Esophagus squamous epithelium (tissue), 5 donors: ENCODE measurements at places on chromosomes 2 and 18.

DNA sequence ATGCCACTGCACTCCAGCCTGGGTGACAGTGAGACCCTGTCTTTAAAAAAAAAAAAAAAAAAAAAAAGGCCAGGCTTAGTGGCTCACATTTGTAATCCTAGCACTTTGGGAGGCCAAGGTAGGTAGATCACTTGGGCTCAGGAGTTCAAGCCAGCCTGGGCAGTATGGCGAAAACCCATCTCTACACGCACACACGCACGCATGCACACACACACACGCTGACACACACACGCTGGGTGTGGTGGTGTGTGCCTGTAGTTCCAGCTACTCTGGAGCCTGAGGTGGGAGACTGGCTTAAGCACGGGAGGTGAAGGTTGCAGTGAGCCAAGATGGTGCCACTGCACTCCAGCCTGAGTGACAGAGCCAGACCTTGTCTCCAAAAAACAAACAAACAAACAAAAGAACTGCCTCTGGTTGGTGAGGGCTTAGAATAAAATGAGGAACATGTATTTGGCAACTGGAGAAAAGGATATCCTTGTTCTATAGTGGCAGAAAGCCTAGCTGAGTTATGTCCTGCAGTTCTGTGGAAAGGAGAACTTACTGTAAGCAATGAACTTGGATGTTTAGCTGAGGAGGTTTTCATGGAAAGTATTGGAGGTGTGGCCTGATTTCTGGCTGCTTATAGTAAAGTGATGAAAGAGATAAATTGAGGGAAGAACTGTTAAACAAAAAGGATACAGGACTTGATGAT lies 34.0 kb downstream of the HAT1 start:
- DNase-seq, result no peak

- no peak for DNase-seq
These were observed 23.0 kb upstream of the CEP68 start for GRCh38 chr2:65033178-65033577.

- no peak for DNase-seq
These were observed 28.3 kb downstream of the MYO7B start for GRCh38 chr2:127563458-127564428.

- DNase-seq, result no peak
These were observed 213.1 kb downstream of the EXOC6B start for GRCh38 chr2:72612614-72613160.

GRCh38 chr2:43707255-43708015 lies 31.2 kb upstream of the C1GALT1C1L start:
- DNase-seq, result no peak

DNA sequence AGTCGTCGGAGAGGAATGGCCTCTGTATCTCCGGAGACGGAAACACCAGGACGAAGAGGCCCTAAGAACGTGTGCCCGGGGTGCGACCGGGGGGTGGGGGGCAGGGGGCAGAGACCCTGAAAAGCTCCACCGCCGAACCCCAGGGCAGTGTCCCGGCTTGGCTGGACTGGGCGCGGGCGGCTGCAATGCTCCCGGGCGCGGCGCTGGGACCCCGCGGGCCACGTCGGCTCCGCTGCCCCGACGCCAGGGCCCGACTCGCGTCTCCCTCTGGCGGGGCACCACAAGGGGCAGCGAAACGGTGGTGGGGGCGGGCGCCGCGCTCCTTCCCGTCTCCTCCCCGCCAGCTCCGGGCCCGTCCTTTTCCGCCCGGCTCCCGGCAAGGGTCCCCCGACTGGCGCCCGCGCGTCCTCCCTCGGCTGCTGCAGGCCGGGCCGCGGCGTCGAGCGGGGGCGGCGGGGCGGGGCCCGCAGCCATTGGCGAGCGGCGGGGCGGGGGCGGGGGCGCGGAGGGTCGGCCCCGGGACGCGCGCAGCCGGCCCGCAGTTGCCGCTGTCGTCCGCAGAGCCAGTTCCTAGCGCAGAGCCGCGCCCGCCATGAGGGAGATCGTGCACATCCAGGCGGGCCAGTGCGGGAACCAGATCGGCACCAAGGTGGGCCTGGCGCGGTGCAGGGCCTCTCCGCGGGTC lies at the start of gene TUBB6:
Gene TUBB6, plus strand, starts transcription at position 541 of the 685 bp plus-strand sequence. Its CDS starts 52 bp downstream, at position 593.
- no peak for DNase-seq

DNA sequence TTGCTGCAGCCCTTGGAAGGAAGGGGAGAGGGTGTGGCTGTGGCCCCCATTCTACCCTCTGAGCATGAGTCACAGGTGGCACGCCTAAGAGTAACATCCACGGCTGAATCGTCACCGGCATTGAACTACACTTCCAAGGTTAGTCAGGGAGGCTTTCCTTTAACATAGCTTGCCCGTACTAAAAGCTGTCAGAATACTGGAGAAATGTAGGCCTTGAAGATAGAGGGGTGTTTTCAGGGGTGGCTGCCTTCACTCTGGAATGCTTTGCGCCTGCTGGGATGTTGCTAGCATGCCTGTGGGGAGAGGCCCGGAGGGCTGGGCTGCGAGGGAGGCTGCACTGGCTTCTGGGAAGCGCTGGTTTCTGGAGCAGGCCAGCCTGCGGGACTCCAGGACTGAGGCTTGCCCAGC lies 333.7 kb downstream of the AGAP1 start:
- no peak for DNase-seq

DNA sequence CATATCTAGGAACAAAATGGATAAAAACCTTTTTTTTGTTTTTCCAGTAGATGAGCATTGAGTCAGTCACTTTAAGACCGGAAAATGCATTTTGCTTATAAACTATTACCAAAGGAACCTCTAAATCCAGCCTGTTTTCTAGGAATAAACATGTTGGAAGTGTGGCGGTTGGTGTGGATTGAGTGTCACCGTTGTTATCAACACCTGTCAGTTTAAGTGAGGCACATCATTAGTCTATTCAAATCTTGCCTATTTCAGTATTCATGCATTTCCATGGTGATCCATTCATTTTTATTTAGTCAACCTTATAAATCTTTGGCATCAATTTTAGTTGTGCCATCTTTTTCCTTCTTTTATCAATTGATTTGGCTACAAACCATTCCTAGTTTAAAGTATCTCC lies 3.3 kb downstream of the KLHL29 start:
- DNase-seq, result no peak

DNA sequence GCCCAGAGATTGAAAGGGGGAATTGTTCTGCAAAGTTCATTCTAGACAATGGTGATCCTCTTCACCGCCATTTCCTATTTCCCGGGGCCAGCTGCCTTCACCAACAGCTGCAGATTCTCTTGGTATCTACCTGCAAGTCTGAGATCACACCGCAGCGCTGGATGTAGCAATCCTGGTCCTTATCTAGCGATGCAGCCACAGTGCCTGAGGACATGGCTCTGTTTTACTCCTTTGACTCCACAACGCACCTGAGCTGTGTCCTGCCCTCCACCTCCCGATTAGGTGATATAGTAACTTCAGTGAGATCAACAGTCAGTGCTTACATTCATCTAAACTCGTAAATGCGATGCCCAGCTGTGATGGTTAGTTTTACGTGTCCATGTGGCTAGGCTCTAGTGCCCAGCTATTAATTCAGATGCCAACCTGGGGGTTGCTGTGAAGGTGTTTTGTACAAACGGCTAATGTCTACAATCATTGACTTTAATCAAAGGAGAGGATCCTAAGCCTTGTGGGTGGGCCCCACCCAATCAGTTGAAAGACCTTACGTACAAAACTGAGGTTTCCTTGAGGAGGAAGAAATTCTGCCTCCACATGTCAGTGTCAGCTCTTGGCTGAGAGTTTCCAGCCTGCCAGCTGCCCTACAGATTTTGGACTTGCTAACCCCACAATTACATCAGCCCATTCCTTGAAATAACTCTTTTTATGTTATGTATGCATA lies 189.8 kb downstream of the SH3BP4 start:
- no peak for DNase-seq

GRCh38 chr2:218325566-218326160 lies 31.0 kb upstream of the CATIP start:
- no peak for DNase-seq

GRCh38 chr18:36152781-36153180 lies 23.1 kb downstream of the ELP2 start:
- DNase-seq, result no peak
